ENCODE measurements at places on chromosomes 4 and X.

GRCh38 chr4:41375561-41375960, 118.8 kb downstream of the UCHL1 start:
- DNase-seq: no peak

DNA sequence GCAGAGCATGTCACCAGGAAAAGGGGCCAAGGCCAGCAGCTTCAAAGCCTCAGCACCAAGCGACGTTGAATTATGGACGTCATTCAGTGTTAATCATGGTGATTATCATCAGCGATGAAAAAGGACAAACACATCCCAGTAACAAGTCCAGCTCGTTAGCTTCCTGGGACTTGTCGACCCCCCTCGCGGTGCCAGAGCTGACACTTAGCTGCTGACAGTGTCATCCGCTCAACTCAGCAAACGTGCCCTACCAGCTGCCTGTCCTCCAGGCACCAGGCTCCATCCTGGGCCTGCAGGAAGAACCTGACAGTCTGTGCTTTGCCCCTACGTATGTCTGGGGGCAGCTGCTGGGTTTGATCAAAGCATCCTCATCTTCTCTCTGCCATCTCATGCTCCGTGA, 137.0 kb upstream of the PSAPL1 start:
- DNase-seq: no peak

- no peak for DNase-seq
Measured at GRCh38 chr4:124389591-124389990, 322.9 kb downstream of the ANKRD50 start.

DNA sequence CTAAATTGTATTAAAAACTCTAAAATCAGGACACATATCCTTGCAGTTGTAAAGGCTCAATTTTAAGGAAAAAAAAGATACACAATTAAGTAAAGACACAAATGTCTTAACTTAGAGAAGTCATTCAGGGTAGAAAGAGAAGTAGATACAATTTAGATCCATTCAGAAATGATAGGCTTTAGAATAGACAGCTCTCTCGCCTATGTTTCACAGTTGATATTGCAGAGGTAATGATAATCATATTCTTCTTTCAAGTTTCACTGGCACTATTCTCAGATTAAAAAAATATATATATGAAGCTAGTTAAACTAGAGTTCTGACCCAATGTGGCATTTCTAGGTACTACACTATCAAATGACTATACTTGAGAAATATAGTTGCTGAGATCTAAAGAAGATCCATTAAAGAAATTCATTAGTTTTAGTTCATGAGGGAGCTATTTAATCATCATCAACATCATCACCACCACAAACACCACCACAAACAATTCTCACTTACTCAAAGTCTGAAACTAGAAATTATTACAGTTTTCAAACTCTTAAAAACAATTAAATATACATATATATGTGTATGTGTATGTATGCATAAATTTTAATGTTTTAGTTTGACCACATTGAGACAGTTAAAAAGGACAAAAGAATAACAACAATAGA, 93.1 kb downstream of the ANTXR2 start:
- no peak for DNase-seq

DNA sequence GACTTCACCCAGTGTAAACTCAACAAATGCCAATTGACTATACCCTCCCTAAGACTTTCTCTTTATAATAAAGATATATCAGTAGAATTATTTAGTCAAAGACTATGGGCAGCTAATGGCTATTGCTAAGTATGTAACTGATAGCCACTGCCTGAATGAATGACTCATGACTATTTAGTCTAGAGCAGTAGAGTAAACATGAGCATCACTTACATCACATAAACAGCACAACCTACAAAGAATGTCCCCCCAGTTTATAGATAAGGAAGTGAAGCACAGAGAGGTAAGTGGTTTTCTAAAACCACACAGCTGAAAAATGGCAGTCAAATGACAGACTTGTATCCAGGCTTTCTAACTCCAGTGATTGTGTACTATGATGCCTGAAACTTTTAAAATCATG, 507.0 kb downstream of the PPARGC1A start:
- no peak for DNase-seq

DNA sequence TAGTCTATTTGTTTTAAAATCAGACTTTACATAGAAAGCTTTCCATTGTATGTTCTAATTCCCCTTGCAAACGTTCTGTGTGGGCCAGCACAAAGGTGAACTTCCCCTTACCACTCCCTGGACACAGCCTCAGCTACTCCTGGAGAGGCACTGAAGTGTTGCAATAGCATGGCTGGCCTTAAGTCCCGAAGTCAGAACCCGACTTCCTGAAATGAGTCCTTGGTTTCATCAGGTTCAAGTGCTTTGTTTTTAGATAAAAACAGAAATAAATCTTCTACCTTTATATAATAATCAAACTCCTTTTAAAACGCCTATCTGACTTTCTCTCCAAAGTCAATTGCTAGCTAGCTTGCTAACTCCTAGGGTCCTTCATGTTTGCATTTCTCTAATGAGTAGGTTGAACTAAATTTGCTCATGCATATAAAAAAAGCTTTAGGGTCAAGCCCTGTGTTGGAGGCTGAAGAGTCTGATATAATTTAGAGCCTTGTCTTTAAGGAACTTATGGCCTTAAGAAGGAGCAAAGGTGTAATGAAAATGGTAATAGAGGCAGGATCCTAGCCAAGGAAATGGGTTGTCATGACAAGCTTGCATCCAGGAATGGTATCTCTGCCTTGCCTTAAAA, 9.0 kb downstream of the BMP3 start:
- DNase-seq: no peak

DNA sequence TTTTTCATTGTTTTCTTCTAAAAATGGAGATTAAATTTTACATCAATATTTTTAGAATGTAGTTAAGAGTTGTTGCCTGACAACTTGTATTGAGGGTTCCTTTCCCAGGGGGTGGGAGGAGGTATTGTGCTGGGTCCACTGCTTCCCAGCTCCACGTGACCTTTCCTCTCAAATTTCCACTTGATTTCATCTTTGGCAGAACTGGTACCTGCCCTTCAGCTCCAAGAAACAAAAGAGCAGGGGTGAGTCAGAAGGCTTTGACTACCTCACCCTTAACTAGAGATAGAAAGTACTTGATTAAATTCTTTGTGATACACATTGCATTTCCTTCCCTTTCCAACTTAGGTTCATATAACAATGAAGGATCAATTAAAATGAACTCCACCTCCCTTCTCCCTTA, 19.7 kb downstream of the TRIM2 start:
- DNase-seq: no peak

DNA sequence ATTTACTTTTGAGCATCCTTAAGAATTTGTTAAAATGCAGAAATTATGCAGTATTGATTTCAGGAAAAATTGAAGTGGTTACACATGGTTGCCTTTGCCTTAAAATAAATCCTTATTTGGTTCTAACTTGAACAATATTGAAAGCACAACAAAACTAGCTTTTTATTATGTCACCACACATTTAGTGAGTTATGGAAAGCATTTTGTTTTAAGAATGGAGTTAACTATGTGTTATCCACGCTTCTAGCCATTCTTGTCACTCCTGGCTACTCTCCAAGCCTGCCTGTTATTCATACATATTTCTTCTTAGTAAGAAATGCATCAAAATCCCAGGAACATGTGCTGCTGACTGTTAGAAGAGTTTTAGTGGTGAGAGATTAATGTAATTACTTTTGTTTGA, 73.9 kb downstream of the FAT4 start:
- DNase-seq: no peak

GRCh38 chrX:68889249-68889648, 60.4 kb downstream of the EFNB1 start:
- DNase-seq: no peak

DNA sequence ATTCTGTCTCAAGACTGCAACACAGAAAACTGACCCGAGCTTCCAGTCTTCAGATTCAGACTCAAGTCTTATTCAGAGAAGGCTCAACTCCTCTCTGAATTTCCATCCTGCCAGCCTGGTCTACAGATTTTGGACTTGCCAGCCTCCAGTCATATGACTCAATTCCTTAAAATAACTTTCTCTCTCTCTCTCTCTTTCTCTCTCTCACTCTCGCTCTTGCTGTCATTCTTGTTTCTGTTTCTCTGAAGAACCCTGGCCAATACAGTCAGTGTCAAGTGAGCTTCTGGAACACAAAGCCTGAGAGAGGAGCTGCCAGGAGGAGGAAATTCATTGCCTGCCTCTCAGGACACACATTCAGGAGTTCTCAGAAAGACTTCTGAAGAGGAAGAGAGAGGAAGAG, 154.9 kb downstream of the PARM1 start:
- no peak for DNase-seq

- DNase-seq: no peak
Measured at GRCh38 chr4:109026588-109026987, 263.7 kb upstream of the ETNPPL start.

DNA sequence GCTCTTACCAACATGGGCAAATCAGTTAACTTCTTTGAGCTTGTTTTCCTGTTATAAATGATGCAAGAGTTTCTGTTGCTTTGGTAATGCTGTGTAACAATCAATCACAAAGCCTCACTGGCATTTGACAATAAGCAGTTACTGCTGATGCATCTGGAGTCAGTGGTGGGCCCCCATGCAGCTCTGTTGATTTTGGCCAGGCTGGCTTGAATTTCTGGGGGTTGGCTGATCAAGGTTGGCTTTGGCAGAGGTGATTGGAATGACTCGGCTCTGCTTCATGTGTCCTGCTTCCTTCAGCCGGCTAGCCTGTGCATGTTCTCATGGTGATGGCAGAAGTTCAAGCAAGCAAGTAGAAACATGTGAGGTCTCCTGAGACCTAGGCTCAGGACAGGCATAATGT, 90.4 kb downstream of the PHEX start:
- no peak for DNase-seq

DNA sequence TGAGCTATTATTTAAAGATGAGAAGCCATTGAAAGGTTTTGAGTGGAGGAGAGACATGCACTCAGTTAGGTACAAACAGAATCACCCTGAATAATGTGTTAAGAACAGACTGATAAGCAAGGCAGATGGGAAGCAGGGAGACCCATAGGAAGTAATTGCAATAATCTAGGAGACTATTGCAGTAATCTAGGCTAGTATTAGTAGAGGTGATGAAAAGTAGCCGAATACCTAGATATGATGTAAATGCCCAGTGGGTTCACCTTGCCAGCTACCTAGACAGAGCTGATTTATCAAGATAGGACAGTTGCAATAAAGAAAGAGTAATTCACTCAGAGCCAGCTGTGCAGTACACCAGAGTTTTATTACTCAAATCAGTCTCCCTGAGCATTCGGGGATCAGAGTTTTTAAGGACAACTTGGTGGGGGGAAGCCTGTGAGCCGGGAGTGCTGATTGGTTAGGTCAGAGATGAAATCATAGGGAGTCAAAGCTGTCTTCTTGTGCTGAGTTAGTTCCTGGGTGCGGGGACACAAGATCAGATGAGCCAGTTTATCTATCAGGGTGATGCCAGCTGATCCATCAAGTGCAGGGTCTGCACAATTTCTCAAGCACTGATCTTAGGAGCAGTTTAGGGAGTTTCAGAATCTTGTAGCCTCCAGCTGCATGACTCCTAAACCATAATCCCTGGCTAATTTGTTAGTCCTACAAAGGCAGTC, 427.5 kb downstream of the RPA4 start:
- DNase-seq: no peak

GRCh38 chrX:115410731-115411428, 121.4 kb downstream of the LUZP4 start:
- DNase-seq: no peak

- no peak for DNase-seq
Measured at GRCh38 chr4:126583509-126583908, 1049.2 kb upstream of the INTU start.

- DNase-seq: peak; percentile 46
Measured at GRCh38 chrX:153953342-153953830, 8.9 kb upstream of the RENBP start.

- DNase-seq: no peak
Measured at GRCh38 chr4:106767991-106768390, 268.1 kb downstream of the DKK2 start.

DNA sequence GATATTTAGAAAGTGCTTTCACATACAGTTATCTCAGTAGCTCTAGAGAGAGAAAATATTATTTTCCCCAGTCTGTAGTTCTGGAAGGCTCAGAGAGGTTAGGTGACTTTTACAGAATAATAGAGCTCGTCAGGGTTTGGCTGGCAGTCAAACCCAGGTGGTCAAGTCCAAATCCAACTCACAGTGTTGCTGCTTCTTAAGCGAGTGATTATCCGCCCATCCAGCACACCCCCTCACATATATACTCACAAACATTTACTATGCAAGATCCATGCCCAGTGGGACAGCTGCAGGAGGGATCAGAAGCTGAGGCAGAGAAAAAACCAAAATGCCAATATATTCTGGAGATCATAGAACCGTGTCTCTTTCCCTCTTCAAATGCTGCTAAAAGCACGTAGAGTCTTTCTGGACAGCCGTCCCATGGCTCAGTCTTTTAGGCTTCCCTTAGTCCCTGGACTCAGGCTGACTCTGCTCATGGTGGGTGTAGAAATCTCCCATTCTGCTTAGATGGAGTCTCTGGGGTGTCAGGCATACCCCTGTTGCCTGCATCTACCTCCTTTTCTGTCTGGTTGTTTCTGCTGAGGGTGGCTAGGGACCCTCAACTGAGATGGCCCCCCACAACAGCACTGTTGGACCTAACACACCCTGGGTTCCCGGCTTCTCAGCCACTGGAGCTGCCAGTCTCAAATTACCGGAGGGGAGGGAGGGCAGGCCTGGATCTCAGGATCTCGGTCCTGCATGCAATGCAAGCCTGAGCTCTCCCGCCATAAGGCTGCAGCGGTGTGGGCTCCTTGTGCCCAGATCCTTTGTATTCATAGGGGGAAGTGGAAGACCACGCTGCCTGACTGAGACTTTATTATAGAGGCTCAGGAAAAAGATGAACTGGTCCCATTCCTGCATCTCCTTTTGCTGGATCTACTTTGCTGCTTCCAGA, at the start of gene CHRNA9:
TSS of gene CHRNA9 (plus strand) at position 743 of the 934 bp plus-strand sequence. CDS start at position 878, 135 bp downstream.
- DNase-seq: no peak

DNA sequence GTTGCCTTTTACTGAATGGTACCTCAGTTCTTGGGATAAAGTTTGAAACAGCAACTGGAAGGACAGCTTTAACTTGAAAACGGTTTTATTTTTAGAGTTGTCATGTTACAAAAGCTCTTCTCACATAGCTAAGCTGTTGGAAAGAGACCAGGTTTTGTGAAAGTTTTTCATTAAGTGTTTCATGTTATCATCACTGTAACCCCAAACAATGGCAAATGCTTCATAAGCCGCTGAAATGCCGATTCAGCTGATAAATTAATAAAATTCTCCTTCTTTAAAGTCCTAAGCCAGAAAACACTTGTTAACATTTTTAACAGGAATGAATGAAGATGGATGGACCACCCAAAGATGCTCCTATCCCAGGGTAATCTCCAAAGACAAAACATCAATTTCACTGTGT, 76.1 kb upstream of the IRF2 start:
- no peak for DNase-seq

DNA sequence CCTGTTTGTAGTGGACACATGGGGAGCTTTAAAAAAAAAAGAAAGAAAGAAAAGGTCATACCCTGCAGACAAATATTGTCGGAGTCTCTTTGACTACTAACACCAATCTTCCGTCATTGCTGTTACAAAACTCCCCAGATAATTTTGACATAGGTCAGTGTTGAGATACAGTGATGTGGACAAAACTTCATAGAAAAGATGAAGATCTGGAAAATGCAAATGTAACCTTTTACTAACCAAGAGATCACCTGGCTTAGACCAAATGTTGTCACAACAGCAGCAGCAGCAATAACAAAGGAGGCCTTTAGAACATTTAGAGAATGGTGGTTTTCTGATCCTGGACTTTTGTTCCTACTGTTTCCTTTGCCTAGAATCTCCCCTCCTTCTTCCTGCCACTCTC, 8.1 kb upstream of the COMMD8 start:
- no peak for DNase-seq

GRCh38 chrX:8192276-8192675, 21.2 kb upstream of the VCX2 start:
- DNase-seq: no peak

All from NCI-H1048 (cell line).